Activated T-cell treated with anti-CD3 and anti-CD28 coated beads for 4 hours (primary cell): ENCODE measurements at places on chromosomes 6 and 20.

GRCh38 chr20:6618051-6618450, 149.4 kb upstream of the BMP2 start:
- no peak for DNase-seq

- no peak for DNase-seq
Measured at GRCh38 chr20:58147628-58148370, 80.7 kb downstream of the ANKRD60 start.

DNA sequence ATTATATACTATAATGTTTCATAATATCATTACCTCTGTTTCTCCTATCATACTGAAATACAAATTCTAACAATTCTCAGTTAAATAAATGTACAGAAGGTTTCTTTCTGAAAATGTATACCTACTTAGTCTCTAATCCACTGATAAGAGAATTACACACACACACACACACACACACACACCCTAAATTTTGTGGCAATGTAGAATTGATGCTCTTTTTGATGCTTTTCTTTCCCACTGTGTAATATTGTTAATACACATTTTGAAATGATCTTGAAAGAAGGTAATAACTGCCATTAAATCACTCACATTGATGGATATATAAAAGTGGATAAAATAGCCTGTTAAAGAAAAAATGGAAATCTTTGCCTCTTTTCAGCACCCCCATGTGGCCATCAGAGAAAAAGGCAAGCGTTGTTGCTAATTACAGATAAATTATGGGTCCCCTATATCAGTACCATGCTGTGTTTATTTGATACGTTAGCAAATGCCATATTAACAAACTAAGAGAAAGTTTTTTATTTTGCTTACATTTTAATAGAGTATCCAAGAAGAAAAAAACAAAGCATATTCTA, 76.6 kb upstream of the VGLL2 start:
- DNase-seq = no peak

- no peak for DNase-seq
Measured at GRCh38 chr20:54244113-54244512, 36.2 kb downstream of the PFDN4 start.

- DNase-seq = no peak
Measured at GRCh38 chr20:3243718-3244358, 4.8 kb upstream of the SLC4A11 start.

DNA sequence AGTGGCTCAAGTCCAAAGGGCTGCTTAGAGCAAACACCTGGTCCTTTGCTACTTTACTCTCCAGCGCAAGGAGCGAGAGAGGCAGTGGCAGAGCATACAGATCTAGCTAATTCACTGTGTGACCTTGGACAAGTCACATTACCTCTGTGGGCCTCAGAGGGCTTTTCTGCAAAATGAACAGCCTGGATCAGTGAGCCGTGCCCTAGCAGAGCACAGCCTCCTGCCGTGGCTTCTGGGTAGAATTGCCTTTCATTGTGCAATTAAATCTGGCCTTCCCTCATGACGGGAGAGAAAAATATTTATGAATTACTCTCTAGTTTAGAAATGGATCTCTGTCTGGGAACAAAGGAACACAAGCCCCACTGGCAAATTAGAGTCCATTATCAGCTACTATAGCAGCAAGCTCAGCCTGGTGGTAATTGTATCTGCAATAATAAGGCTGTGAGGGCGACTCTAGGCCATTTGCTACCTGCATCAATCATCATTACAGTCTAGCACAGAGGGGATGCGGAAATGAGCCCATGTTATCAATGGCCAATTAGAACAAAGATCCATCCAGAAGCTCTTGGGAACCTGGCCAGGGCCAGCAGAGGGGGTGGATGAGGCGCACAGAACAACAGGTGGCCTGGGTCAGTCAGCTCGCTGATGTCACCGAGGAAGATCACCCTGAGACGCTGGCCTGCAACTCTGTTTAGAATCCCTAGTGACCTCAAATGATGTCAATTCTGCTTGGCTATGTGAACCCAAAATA, 114.2 kb upstream of the LY86 start:
- no peak for DNase-seq

DNA sequence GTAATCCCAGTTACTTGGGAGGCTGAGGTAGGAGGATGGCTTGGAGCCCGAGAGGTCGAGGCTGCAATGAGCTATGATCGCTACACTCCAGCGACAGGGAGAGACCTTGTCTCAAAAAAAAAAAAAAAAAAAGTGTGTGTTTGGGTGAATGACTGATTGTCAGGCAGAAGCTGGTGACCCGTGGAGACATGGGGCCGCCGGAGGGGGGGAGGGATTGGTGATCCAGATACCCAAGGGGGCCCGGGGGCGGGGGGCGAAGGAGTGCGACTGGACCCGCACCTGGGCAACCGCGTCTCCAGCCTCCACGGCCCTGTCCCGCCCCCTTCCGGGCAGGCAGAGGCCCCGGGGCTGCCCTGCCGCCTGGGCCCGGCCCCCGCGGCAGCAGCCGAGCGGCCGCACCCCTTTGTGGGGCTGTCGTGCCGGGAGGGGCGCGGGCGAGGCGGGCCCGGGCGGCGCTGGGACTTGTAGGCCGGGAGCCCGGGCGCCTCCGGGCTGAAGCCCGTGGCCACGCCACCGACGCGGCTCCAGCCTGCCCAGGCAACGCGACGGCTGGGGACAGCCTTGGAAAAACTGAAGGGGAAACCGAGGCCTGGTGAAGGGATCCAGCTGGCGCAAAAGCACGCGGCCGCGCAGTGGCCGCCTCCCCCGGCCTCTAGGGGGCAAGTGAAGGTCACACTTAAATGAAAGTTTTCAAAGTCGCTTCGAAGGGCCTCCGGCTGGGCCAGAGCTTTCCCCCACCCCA, 2.1 kb upstream of the RBM38 start:
- peak; percentile 46 for DNase-seq

DNA sequence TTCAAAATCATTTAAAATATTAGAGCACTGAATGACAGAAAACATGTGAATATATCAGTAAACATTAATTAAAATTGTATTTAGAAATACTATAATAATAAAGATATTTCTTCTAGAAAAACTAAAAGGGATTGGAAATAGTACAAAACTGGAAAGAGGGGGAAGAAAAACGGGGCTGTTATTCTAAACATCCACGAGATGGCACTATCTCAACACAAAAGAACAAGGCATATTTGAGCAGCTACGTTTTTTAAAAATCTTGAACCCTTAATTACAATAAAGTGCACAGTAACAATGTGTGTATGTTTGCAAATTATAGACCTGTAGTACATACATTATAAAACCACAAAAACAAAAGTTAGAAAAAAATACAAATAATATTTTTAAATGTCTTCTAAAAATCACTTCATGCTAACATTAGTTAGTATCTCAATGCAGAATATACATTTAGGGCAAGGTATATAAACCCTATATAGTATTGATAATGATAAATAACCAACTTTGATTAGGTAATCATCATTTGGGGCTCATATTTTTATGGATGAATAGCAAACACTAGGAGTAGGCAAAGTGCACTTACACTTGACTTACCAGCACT, 42.5 kb upstream of the PNISR start:
- DNase-seq = no peak

DNA sequence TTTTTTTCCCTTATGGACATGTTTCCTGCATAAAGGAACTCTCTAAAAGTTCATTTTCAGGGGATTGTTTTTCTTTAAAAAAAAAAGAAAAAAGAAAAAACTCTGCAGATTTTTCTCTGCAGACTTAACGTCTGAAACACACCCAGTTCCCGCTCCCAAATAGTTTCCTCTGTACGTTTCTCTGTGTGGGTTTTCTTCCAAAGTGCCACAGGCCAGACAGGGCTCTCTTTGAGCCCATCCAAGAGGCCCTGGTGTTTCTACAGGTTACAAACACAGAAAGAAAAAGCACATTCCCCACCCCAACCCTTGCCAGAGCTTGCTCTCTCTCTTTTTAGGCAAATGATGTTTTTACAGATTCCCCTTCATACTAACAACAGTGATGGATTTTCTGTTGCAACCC, 258.6 kb downstream of the FNDC1 start:
- DNase-seq = no peak

DNA sequence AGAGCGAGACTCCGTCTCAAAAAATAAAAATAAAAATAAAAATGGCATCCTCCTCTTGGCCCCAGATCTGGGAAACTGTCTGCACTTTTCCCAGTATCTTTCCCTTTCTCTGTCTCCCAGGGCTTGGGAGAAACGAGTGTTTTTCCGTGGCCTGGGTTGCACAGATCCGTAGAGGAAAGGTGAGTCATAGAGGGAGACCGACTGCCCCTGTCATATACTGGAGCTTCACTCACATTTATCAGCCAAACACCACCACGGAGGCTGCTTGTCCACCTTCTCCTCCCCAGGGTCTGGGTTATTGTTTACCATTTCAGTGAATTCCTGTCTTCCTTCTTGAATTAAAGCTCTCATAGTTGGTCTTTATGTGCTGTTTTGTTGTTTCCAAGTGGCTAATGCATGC, 31.9 kb upstream of the EIF2S2 start:
- DNase-seq = no peak

DNA sequence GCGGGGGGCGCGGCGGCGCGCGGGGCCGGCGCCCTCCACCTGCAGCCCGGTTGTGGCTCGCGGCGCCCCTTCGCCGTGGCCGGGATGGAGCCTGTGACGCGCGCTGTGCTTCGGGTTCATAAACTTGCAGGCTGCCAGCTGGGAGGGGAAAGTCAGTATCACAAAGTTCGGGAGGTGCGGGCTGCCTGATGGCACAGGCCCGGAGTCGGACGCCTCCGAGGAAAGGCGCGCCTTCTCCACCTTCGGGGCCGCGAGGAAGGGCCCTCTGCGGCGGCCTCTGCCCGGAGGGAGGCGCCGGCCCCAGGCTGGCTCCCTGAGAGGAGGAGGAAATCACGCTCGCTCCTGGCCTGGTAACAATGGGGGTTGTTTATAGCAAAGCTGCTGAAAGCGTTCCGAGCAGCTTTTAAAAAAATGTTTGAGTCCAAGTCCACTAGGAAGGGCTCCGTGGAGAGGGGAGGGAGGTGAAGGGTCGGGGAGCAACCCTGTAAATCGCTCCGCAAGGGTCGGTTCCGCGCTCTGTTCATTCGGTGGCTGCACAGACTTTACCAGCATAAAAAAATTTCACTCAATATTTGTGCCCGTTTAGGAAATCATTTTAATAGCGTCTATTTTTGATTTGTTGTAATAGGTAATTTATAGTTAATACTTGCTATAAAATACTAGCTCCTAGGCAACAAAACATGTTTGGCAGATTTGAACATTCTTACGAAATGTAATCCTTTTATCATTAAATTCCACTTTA, 1.0 kb downstream of the AFDN start:
- DNase-seq = peak; percentile 5

DNA sequence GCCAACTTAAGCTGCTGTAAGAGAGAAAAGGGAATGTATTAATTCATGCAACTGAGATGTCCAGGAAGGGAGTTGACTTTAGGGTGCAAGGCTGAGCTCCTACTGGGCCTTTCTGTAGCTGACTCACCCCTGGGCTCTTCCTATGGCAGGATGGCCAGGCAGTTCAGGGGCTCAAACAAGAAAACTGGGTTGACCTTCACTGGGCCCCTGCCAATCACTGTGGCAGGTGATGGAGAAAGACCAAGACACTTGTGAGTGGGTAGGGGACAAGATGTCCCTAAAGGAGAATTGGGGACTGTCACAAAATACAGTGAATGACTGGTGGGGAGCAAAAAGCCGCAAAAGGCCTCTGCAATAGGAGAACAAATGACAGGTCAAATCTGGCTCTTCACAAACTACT, 21.5 kb upstream of the RALGAPA2 start:
- no peak for DNase-seq

- no peak for DNase-seq
Measured at GRCh38 chr20:7866285-7866684, 74.0 kb downstream of the HAO1 start.

- DNase-seq = no peak
Measured at GRCh38 chr6:1254326-1254725, 57.6 kb upstream of the FOXQ1 start.

DNA sequence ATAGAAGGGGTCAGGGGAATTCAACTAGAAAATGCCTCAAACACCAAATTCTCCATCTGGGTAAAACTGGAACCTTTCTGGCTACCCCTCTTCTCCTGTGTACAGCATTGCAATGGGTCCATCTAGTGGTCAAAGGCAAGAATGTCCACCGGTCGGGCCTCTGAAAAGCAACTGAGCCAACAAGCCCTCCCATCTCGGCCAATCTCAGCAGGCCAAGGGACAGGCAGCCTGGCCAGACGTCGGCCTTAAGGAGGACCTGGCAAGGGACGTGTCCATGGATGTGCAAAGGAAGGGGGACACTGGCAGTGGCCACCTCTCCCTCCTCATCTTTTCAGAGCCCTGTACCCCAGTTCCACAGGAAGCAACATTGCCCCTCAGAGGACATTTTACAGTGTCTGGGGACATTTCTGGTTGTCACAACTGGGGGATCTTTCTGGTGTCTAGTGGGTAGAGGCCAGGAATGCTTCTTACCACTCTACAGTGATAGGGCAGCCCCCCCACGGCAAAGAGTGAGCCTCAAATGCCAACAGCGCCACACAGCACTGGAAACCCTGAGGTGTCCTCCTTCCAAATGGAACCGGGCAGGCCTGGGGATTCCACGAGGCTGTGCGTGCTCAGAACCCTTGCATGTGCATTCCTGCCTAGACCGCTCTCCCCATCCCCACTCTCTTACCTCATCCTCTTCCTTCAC, 99.8 kb upstream of the FOXA2 start:
- DNase-seq = no peak

GRCh38 chr6:2103765-2104523, 141.5 kb downstream of the GMDS start:
- no peak for DNase-seq

GRCh38 chr20:44157061-44157460, 29.9 kb downstream of the JPH2 start:
- no peak for DNase-seq

DNA sequence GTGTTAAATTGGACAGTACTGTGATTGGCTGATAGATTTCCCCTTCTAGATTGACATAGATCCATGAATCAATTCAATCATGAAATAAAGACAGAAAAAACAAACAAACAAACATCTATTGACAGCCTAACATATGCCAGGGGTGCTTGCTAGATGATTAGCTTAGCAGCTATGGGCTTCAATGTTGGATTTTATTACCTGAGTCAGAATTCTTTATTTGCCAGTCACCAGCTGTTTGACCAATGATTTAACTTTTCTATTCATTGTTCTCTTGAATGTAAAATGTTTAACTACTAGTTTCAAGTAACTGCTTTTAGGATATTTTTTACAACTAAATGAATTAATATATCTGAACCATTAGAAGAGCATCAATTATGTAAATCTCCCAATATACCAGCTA, 901.3 kb upstream of the CITED2 start:
- DNase-seq = no peak

GRCh38 chr6:160519603-160520042, 144.5 kb downstream of the LPA start:
- no peak for DNase-seq

- no peak for DNase-seq
Measured at GRCh38 chr20:40915756-40916155, 112.9 kb upstream of the TOP1 start.
